ENCODE measurements at places on chromosomes 3 and 15. TPM values are rescaled to one million over a fixed set of nuclear protein-coding genes. Genes with fewer than 3 reads are reported as not detected.

Gene OCA2
- 19.9 TPM for total RNA-seq

Gene MORC1
- not detected for total RNA-seq

Gene HRH1
- 12.2 TPM for total RNA-seq

Gene DAZL
- total RNA-seq, result not detected

Gene KCNH8
- total RNA-seq, result 0.64 TPM

Gene PRSS50
- total RNA-seq, result not detected

Gene BLM
- total RNA-seq, result 0.89 TPM

Gene QARS1
- 297 TPM for total RNA-seq

Gene PLSCR5
- total RNA-seq, result not detected

Gene CD86
- total RNA-seq, result 2.2 TPM

Gene DNAH12
- total RNA-seq, result not detected

Gene GOLGA8S
- total RNA-seq, result not detected

Gene HCLS1
- 11.8 TPM for total RNA-seq

Gene ISLR2
- total RNA-seq, result 1.9 TPM

Gene TNNC1
- 15.9 TPM for total RNA-seq

Gene MAP2K5
- total RNA-seq, result 10.4 TPM

Gene RARRES1
- 5.6 TPM for total RNA-seq

Gene NRROS
- total RNA-seq, result 1.6 TPM

Gene LINGO1
- total RNA-seq, result 2.7 TPM

Gene CATSPER2
- total RNA-seq, result 4.2 TPM

Measured in suprapubic skin (tissue), 4 donors.